ENCODE measurements at places on chromosomes 16 and 17.

DNA sequence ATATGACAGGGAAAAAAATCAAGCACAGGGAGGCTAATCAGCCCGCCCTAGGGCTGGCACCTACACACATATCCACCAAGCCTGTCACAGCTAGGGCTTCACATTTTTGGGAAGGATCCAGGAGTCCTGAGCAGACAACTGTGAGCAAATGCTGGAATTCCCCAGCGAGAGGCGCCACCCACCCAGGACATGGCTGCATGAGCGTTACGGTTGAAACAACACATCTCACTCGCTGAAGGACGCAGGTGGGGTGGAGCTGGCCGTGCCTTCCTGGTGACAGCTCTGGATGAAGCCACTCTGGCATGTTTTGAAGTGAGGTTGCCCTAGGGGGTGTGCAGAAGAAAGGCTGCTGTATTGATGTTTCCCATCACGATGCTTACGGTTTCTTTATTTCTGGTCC, 315.1 kb upstream of the EEF2KMT start:
- DNase-seq: no peak

- DNase-seq: no peak
Observed at GRCh38 chr17:65085951-65086350, 29.4 kb upstream of the GNA13 start.

DNA sequence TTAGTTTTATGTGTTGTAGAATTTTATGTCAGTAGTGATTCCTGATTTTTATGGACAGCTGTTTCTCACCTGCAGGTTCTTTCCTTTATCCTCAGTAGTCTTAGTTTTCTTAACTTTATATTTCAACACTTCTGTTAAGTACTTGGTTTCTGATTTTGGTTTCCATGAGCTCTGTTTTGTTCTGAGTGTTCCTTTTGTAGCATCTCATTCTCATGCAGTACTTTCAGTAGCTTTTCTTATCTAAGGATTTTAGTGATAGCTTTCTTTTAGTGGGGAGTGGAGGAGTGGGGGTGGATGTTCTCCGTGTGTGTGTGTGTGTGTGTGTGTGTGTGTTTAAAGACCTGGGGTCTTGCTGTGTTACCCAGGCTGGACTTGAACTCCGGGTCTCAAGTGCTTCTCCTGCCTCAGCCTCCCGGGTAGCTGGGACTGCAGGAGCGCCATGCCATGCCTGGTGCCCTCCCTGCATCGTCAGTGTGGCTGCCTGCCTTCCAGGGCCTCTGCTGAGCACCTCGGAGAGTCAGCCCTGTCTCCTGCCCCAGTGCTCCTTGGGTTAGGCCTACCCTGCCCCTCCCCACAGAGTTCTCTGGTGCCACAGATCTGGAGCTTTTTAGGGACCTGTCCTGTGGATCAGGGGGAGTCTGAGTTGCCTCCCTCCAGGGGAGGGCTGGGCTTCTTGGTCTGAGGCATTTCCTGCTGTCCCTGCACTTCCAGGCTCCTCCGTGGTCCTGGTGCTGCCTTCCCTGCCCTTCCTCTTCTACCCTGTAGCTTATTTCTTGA, 4.3 kb upstream of the ZNF750 start:
- DNase-seq: no peak

DNA sequence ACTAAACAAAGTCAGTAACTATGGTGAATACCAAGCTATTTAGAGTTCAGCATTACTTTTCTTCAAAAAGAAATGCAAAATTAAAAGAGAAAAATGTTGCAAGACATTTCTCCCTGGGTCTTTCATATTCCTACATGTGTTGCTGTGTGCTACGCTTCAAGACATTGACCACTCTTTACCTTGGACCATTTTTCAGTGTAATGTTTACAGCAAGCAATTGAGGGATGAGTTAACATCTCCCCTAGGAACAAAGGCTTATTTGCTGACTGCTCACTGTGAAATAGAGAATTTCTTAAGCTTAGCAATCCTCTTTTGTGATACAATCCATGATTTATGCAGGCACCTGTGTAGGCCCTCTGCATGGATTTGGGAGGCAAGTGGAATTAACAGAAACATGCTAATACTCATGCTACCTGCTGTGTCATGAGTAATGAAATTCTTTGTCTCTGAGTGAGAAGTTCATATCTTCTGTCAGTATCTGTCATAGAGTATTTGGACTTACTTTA, 1202.9 kb upstream of the CDH8 start:
- no peak for DNase-seq
